ENCODE measurements at places on chromosomes 12 and 14. TPM values are rescaled to one million over a fixed set of nuclear protein-coding genes. Genes with fewer than 3 reads are reported as not detected.

Gene SYCP3
- 0.31 TPM for total RNA-seq

Gene SLC5A8
- 0.07 TPM for total RNA-seq

Gene TEX52
- total RNA-seq: 0.20 TPM

Gene MFAP5
- 0.26 TPM for total RNA-seq

Gene OR4Q2
- not detected for total RNA-seq

Gene LRCOL1
- not detected for total RNA-seq

Gene MMP14
- 56.5 TPM for total RNA-seq

Gene SERPINA9
- not detected for total RNA-seq

Gene TMPRSS12
- total RNA-seq: not detected

Gene CAPS2
- total RNA-seq: 4.3 TPM

Gene IL26
- not detected for total RNA-seq

Gene CLEC2D
- total RNA-seq: 2.3 TPM

Gene SLC8A3
- total RNA-seq: 0.07 TPM

Gene SLC25A21
- 7.1 TPM for total RNA-seq

Gene POTEM
- total RNA-seq: not detected

Gene KHNYN
- total RNA-seq: 30.0 TPM

Gene KLC1
- 135 TPM for total RNA-seq

Gene KRT2
- total RNA-seq: not detected

Gene CCDC38
- total RNA-seq: not detected

Gene TAS2R13
- total RNA-seq: 0.75 TPM

Gene RPS26
- total RNA-seq: 51.9 TPM

Gene TTC6
- total RNA-seq: 0.33 TPM

Gene GPR68
- total RNA-seq: 0.33 TPM

Gene KRT3
- total RNA-seq: not detected

Gene HHIPL1
- 2.6 TPM for total RNA-seq

Gene WDR20
- total RNA-seq: 35.2 TPM

Gene SHMT2
- 260 TPM for total RNA-seq

All from H9 (cell line).